ENCODE measurements at places on chromosomes 4 and X.

- no peak for DNase-seq
Observed at GRCh38 chr4:137471461-137471860, 60.8 kb downstream of the PCDH18 start.

GRCh38 chrX:12874581-12874980 lies 7.7 kb downstream of the TLR7 start:
- DNase-seq, result no peak

DNA sequence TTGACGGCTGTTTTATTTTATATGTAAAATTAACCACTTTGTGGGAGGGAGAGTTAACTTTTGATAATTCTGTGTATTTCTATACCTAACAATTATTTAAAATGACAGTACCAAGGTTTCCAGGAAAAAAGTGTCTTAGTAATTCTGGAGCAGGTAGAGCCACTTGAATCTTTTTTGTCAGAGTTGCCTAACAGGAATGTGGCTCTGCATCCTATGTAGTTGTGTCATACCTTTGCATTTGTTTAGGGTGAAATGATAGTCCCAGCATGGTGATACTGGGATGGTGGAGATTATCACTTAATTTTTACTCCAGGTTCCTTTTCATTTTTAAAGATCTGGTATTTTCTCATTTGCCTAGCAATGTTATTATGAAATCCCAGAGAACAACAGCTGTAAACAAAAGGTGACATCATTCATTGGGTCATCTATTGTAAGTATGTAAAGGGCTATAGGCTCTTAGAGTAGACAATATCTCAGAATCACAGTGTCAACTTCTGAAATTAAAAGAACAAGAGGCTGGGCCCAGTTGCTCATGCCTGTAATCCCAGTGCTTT lies 9.6 kb downstream of the SGMS2 start:
- no peak for DNase-seq

GRCh38 chr4:185651137-185651677 lies 115.9 kb upstream of the PDLIM3 start:
- no peak for DNase-seq

GRCh38 chrX:18674417-18674787 lies 2.5 kb upstream of the RS1 start:
- DNase-seq, result peak; percentile 11

GRCh38 chrX:40304115-40304514 lies 206.4 kb upstream of the BCOR start:
- DNase-seq, result no peak

GRCh38 chr4:153207567-153207966 lies 3.3 kb downstream of the TRIM2 start:
- DNase-seq, result no peak

DNA sequence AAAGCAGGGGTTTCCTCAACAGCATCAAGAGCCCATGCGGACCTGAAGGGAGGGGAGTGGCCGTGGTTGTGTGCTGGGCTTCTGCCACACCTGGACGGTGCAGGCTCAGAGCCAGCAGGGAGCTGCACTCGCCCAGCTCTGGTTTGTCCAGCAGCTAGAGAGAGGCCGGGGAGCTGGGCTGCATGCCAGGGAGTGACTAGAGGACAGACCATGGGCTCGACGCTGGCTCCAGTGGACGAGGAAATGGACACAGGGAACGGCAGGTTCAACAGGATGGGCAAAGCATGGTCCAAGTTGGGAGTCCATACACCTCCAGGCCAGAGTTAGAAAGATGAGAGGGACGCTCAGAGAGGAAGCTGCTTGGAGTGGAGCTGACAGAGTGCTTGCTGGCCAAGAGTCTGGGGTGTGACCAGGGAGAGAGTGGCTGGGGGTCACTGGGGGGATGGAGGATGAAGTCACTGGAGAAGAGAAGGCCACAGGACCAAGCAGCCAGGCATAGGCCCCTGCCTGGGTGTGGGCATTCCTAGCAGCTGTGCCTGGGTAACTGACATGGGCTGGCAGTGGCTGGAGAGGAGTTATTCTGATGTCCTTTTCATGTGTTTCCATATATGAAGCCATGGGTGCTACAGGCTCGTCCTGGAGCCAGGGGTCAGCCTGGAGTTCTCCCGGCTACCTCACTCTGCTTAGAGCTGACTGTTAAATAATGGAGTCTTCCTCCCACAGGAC lies 42.8 kb downstream of the HTT-AS start:
- no peak for DNase-seq

DNA sequence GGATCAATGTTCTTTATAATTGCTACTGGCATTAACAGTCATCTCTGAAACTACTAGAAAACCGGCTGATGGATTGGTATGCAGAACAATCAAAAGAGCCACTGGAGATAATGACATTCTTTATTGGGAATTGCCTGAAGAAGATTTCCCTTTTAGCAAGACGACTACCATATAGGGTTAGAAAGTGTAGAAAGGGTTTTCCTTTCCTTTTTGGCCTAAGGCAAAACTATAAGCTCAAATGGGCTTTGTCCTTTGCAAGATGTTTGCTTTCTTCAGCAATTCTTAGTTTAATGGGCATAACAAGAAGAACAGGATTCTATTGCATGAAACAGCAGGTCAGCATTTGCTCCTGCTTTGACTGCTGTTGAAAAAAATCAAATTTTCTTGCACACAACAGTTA lies 214.2 kb upstream of the PCDH10 start:
- no peak for DNase-seq

DNA sequence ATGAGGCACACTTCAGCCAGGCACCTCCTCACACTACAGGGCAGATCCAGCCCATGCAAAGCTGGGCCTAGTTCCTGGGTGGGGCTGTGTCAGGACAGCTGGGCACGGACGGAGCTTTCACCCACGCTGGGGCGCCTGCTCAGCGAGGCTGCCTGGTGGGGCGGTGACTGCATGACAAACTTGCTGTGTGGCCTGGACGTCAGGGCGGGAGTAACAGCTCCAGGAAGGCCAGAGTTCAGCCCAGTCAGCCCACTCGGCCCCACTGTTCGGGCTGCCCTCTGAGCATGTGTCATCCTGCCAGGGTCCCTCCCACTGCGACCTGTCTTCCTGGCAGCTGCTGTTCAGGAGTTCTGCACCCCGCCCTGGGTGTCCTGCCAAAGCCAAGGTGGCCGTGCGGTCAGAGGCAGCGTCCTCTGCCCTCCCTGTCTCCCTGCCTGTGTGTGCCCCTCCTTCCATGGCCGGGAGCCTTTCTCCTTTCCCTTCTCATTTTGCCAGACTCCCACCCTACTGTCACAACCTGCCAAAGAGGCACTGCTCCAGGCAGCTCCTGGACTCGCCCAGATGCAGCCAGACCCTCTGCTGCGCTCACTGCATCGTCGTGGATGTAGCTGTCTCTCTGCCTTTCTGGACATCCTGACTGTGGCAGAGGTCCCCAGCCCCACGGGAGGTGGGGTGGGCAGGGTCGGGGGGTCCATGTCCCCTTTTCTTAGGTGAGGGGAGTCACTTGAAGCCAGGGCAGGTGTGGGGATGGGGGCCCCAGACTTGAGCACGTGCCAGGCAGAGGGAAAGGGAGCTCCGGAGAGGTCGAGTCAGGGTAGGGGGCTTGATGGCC lies 33.0 kb upstream of the KIAA0232 start:
- no peak for DNase-seq

- DNase-seq, result no peak
Observed at GRCh38 chr4:178738026-178738425, 1295.8 kb upstream of the AGA start.

DNA sequence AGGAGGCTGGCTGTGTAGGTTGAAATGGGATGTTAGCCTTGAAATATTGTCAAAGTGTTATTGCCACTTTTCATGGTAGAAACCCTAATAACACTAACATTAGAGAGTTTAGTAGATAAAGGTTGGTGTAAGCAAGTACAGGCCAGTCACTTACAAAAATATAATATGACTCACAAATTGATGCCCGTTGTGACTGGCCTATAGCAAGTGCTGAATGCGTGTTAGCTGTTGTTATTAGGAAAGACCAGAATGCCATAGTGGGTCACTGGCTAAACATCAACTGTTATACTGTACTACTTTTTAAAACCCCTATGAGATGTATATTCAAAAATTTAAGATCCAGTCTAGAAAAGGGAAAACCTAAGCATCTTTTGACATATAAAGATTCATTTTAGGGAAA lies 20.4 kb upstream of the GDPD2 start:
- DNase-seq, result no peak

GRCh38 chr4:6824071-6824470 lies 41.5 kb downstream of the KIAA0232 start:
- no peak for DNase-seq

Data from stimulated activated CD4-positive, alpha-beta T cell treated with anti-CD3 and anti-CD28 coated beads, Interleukin-15, amount 100 ng/mL, for 1 hour (primary cell).